Right hindlimb (tissue), 1 donor: ENCODE measurements at places on chromosomes 12 and 14.

GRCh38 chr14:105398726-105399465 is 558 bp downstream of the TEX22 start:
- DNase-seq: no peak

GRCh38 chr12:74145328-74145727 is 392.3 kb upstream of the ATXN7L3B start:
- no peak for DNase-seq

DNA sequence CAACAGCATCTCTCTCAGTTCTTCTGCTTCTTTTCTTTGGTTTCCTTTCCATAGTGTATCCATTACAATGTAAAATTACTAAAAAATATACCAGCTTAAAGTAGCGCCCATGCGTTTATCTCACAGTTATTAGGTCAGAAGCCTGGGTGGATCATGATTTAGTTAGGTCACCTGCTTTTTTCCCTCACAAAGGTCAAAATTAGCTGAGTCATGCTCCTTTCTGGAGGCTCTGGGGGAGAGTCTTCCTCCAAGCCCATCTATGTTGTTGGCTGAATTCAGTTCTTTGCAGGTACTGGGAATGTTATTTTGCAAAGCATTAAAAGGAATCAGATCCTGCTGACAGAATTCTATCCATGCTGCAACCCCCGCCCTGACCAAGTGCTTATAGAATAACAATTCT is 101.6 kb upstream of the TMEM132C start:
- no peak for DNase-seq

DNA sequence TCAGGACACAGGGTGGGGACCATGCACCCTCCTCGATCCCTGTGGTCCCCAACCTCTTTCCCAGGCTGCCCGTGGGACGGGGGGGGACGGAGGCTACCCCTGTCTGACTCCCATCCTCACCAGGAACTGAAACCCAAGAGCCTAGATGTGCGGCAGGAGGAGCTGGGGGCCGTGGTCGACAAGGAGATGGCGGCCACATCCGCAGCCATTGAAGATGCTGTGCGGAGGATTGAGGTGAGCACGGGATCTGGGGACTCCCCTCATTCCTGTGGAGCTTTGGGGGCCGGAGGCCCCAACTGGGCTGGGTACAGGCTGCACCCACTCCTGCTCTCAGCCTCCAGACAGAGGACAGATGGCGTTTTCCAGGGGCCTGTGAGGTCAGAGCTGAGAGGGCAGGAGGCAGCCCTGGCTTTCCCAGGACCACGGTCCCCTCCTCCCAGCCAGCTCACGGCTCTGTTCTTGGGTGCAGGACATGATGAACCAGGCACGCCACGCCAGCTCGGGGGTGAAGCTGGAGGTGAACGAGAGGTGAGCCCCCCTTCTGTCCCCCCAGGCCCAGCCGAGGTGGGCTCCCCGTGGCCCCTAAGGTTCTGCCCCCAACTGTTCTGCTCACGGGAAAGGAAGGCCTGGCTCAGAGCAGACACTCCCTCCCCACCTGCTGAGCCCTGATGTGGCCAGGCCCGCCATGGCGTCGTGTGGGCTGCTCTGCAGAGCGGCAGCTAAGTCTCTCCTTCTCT is 24.2 kb downstream of the HIP1R start:
- DNase-seq: no peak

DNA sequence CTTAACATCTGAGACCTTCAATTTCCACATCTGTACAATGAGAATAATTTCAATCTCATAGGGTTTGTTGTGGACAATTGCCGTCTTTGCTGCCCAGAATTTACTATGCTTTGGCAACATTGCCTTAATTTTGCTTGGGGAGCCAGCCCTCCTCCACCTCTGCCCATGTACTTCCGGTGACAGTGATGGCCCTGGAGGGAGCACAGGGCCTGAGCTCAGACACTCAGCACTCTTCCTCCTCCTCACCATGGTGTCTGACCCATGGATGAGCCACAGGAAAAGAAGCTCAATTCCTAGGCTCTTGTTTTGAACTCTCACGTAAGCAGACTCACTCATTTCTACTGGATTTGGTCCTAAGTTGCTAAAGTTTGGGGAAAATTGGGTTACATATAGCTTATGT is 58.2 kb downstream of the TBC1D30 start:
- DNase-seq: no peak

DNA sequence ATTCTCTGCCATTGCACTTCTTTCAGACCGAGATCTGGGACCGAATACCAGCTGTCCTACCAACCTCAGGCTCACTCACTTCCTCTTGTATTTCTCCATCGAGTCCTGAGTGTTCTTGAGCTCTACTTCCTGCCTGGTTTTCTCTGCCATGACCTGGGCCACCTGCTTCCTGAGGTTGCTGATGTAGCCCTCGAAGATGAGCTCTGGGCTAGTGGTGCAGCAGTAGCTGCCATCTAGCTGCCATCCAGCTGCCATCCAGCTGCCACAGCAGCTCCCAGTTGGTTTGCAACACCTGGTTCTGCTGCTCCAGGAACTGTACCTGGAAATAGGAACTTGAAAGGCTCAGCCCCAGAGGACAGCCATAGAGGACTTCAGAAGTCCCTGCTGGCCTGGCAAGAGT is 15.0 kb upstream of the KRT73 start:
- DNase-seq: no peak

GRCh38 chr12:68481181-68481941 is 129.3 kb upstream of the RAP1B start:
- DNase-seq: no peak

GRCh38 chr12:72543777-72544467 is 271.8 kb downstream of the TRHDE start:
- no peak for DNase-seq

- DNase-seq: no peak
Observed at GRCh38 chr12:110068654-110069053, 20.3 kb upstream of the C12orf76 start.

- no peak for DNase-seq
Observed at GRCh38 chr14:96304956-96305355, 48.9 kb downstream of the BDKRB1 start.

DNA sequence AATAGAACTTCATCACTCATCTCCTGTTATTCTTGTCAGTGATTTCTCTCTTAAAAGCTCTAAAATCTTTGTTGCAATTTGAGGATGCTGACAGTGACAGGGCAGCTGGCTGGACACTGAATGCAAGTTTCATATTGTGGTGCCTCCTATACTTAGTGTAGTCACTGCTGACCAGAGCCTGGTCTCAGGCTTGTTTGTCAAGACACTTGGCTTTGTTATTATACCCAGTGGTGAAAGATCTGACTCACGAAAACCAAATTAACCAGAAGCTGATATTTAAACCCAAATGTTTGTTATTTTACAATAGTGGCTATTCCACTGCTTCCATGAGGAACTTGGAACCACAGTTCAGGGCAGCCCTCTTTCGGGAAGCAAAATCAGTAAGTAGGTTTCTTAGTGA is 42.8 kb downstream of the RPGRIP1 start:
- no peak for DNase-seq

GRCh38 chr14:59362513-59362912 is 102.7 kb downstream of the GPR135 start:
- no peak for DNase-seq

GRCh38 chr12:26938701-26939062 is 412 bp downstream of the FGFR1OP2 start:
- no peak for DNase-seq

DNA sequence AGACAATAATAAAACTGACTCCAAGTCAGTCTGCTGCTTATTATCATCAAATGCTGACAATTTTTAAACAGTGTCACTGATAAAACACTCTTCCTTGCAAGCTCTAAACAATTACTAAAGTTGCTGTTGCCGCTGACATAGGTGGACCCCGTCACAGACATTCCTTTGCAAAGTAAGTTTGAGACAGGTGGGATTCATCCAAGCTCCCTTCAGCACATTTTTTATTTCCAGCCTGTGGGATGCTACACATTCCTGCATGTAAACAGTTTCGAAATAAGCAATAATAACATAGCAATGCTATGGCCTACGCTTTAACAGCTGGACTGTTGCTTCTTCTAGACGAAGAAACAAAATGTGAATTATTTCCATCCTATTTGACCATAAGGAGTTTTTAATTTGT is 85.4 kb upstream of the HIF1A start:
- DNase-seq: no peak

- DNase-seq: no peak
Observed at GRCh38 chr12:52836042-52836466, 1.9 kb upstream of the KRT79 start.

DNA sequence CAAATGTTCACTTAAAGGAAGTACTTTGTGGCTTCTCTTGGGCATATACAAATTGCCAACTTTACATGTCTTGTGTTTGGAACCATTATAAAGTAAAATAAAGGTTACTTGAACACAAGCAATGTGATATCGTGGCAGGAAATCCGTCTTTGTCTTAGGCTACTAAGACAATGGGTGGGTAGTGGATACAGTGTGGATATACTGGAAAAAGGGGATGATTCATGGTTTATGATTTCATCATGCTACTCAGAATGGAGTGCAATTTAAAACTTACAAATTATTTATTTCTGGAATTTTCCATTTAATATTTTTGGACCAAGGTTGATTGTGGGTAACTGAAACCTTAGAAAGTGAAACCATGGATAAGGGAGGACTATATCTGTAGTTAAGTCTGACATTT is 48.4 kb downstream of the MYRFL start:
- no peak for DNase-seq

DNA sequence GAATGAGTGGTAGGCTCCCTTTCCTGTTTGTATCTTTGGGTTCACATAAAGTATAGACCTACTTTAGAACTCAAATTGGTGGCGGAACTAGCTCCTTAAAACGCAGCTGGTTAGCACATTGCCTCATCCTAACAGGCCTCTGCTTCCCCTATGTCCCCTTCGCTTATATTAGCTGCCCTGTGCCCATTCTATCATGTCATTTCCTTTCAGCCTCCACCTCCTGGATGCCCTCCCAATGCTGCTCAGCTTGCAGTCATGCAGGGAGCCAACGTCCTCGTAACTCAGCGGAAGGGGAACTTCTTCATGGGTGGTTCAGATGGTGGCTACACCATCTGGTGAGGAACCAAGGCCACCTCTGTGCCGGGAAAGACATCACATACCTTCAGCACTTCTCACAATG is 3.5 kb downstream of the DAZAP2 start:
- no peak for DNase-seq

- no peak for DNase-seq
Observed at GRCh38 chr14:99566390-99567354, 37.3 kb downstream of the CCDC85C start.

- DNase-seq: no peak
Observed at GRCh38 chr14:90332271-90332584, 487 bp upstream of the NRDE2 start.

- DNase-seq: peak; percentile 93
Observed at GRCh38 chr12:47819896-47820630, at the start of gene HDAC7. Gene HDAC7 (minus strand): TSS chr12:47819903. CDS start chr12:47819785, 118 bp downstream.

- DNase-seq: no peak
Observed at GRCh38 chr14:33490555-33490954, 460.3 kb downstream of the EGLN3 start.

- no peak for DNase-seq
Observed at GRCh38 chr14:104551851-104552737, 27.5 kb upstream of the C14orf180 start.
